ENCODE measurements at places on chromosomes 2 and 18.

DNA sequence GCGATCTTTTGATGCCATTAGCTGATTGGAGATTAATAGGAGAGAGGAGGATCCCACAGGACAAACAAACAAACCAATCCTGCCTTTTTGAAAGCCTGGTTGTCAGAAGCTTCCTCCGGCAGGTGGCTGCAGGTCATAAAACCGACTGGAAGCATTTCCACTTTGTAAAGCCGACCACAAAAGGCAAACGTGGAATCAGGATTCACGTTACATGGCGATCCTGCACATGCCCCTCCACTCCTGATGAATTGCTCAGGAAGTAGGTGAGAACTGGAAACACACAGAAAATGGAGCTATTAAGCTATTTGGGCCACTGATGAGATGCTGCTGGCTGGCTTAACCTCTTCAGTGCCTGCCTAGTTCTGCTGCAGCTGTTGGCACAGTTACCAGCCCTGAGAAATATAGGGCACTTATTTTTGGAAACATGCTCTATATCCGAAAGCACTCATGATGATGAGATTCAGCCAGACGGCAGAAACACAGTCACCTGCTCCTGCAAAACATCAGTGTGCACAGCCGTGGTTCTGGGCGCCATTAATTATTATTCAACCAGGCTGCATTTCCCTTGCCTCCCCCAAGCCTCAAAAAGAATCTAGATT is 110.3 kb upstream of the ST6GAL2 start:
- DNase-seq: no peak

- no peak for DNase-seq
Observed at GRCh38 chr2:192827735-192828134, 633.0 kb upstream of the TMEFF2 start.

DNA sequence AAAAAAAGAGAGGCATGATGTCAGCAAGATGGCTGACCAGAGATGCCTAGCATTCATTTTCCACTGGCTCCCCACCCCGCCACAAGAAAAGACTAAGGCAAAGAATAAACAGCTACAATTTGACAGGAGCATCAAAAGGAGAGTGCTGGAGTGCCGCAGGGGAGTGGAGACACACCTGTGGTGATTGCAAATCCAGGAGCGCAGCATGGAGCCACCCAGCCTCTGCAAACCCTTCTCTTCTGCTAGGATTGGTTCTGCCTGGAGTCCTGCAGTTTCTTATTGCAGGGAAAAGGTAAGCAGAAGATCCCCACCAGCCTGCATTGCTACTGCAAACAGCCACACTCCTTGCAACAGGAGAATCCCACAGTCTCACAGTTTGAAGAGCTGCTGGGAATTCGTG is 26.1 kb downstream of the BOLL start:
- no peak for DNase-seq

DNA sequence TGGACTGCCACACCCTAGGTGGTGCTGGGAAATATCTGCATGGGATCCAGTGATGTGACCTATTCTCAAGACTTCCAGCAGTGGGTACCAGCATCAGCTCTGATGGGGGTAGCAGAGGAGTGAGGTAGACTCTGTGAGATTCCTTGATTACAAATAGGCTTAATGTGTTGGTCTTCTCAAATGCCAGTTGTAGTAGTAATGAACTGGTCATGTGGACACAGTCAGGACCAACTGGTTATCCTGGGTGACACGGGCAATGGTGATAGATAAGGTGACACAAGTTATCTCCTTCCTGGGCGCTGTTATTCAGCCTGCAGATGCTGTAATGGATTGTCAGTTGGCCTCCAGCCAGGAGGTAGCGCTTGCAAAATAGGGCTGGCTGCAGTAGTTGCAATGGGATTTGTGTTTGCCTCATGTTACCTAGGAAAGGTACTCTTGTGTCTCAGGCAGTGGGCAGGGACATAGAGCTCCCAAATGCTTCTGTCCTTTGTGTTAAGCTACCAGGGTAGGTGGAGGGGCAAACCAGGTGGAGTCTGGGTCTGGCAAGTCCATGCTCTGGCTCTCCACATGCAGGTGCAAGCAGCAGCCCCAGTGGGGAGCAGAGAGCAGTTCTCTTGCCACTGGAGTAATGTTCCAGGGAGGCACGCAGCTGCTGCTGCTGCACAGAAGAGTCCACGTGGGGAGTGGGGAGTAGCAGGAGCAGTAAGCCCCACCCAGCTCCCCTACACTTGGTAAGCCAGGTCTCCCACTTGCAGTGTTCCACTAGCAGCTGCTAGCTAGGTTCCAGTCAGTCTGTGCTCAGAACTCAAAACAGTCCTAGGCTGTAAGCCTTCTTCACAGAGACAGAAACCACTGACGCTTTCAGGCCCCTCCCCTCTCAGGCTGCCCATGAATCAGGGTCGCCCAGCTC is 505.4 kb upstream of the DDX18 start:
- no peak for DNase-seq

- DNase-seq: no peak
Observed at GRCh38 chr18:24115628-24116027, 23.2 kb upstream of the CABYR start.

GRCh38 chr2:15818318-15818753 is 122.0 kb upstream of the MYCN start:
- DNase-seq: no peak
